ENCODE measurements at places on chromosomes 4 and X.

DNA sequence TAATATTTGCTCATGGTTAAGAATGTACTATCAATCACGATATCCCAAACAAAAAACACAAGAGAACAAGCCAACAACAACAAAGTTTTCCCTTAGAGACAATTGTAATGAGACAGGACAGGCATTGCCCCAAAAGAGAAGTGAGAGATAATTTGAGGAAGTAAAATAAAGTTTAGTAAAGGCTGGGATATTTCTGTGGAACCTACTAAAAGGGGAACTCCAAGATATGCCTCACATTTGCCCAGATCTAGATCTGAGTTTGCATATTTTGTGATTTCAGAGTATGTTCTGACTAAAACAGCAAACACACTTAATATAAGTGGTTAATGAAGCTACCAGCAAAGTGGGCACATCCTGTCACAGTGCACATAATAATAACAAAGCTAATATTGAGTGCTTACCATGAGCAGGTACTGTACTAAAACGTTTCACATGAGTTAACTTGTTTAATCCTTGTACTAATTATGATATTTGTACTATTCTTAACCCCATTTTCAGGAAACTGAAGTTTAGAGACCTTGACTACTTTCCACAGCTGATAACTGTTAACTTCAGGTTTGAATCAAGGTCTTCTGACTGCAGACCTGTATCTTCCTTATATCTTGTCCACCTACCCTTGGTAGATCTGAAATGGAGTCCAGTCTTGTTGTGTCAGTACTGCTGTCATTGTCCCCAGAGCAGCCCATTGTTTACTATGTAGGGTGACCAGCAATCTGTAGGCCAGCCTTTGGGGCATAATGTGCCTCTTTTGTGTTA is 26.0 kb upstream of the BMP2K start:
- DNase-seq: no peak

GRCh38 chr4:148934926-148935578 is 492.8 kb upstream of the NR3C2 start:
- DNase-seq: no peak

DNA sequence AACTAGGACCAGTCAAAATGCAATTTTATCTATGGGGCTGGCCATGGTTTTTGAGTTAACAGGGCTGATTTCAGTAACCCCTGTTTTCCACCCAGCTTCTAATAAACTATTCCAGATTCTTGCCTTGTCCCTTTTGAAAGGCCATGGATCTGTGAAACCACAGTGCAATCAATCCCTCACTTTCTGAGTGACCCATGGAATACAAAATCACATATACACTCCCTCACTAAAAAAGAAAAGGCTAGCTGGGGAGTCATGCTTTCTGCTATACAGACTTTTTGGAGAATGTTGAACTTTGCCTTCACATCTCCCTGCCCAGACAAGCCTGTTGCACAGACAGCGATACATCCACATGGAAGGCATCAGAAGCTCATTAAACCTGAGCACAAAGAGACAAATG is 47.9 kb downstream of the MAD2L1 start:
- no peak for DNase-seq

GRCh38 chr4:169210504-169211118 is 60.1 kb downstream of the SH3RF1 start:
- no peak for DNase-seq

DNA sequence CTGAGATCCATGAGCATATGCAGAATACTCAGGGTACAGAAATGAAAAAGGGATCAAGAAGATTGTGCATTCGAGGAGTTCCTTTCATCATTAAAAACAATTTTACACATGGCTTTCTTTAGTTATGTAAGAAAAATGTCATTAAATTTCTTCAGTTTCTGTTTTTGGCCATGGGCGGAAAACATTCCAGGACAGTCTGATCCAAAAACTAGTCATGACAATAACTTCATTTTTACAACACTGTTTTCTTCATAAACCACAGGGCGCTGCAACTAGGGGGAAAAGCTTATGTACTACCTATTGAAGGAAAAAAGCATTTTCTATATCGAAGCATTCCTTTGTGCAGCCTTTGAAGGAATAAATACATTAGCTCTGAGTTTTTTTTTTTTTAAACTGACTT is 28.2 kb downstream of the IL13RA1 start:
- peak; percentile 22 for DNase-seq

- DNase-seq: no peak
Observed at GRCh38 chrX:43968359-43968781, 4.8 kb downstream of the NDP start.

DNA sequence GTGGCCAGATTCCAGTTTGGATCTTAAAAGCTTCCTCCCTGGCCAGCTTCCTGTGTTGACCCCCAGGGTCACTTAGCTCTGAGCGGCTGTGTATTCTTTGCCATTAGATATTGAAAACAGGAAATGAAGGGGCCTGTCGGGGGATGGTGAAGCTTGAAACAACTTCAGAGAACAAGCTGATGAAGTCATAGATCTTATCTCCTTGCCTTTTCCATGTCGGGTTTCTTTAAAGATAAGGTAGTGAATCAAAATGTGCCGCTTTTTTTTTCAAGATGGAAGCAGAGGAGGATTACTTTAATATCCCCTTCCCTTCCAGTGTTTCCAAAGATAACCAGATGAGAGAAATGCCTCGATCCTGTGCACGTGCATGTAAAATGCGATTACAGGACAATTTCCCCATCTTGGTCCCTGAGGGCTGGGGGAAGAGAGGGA is 508.5 kb downstream of the MID1IP1 start:
- DNase-seq: no peak

DNA sequence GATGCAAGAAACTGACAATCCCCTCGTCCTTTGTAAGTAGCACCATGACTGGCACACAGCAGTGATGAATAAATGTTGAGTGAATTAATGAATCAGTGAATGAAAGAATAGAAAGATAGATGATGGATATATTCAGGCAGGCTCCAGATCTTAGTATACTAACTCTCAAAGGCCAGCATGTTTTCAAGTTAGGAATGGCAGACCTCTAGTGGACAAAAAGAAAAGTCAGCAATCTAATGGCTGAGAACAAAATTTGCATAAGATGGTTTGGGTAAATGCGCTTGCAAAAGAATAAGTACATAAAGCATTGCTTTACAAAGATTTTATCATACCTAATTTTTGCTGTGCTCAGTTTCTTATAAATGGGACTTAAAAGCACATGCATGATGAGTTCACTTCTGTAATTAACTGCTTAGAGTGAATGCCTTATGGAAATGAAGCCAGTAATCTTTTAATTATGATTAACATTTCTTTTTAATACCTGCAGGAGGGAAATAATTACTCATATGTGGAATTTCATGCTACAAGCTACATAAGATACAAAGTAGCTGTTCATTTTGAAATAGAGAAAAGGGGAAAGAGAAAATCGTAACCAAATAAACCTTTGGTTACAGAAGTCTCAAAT is 126.9 kb upstream of the GPRIN3 start:
- DNase-seq: peak; percentile 30

- no peak for DNase-seq
Observed at GRCh38 chr4:135269125-135269890, 1067.7 kb upstream of the PABPC4L start.

DNA sequence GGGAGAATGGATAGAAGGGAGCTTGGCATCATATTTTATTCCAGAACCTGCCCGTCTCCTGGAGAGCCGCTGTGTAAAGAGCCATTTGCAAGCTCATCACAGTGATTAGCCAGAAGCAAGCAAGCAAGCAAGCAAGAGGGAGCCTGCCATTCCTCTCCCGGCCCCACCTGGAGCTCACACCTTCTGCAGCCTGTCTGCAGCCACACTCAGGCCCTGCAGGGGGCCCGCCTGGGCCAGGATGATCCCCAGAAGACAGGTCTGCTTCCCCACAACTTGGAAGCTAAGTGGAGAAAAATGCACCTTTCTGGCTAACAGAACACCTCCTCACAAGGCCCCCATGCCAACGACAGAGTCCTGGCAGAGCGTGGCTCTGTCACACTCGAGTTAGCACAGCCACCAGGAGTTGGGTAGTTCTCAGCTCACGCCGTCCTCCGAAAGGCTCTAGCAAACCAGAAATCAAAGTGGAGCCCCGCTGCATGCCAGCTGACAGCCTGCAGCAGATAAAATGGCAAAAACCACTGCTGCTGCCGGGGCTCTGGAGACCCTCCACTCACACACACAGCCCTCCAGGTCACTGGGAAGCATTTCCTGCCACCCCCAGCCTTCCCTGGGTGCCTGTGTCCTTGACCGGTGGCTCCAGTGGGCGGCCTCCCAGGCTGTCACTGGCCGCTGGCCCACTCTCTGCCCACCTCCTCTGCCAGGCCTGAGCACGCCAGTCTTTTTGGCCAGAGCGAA is 54.9 kb downstream of the DCTD start:
- DNase-seq: no peak

GRCh38 chrX:69034451-69034850 is 130.8 kb downstream of the PJA1 start:
- DNase-seq: no peak

DNA sequence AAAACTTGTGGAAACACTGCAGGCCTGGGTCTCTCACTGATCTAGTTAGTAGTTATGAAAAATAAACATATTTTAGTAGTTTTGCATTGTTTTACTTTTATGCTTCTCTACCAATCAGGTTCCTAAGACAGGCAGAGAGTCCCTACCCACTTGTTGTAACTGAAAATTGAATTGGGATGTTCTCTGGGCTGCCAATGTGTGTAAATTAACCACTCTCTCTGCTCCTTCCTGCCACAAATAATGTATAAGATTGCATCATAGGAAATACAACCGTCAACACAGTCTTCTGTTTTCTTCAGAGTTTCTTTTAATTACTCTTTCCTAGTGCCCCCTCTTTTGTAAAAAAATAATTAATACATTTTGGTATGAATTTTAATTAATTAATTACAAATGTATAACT is 677.3 kb downstream of the FSTL5 start:
- no peak for DNase-seq

GRCh38 chr4:107115185-107115847 is 79.2 kb upstream of the DKK2 start:
- DNase-seq: no peak

GRCh38 chrX:17563515-17563914 is 173.8 kb upstream of the SCML1 start:
- DNase-seq: no peak

DNA sequence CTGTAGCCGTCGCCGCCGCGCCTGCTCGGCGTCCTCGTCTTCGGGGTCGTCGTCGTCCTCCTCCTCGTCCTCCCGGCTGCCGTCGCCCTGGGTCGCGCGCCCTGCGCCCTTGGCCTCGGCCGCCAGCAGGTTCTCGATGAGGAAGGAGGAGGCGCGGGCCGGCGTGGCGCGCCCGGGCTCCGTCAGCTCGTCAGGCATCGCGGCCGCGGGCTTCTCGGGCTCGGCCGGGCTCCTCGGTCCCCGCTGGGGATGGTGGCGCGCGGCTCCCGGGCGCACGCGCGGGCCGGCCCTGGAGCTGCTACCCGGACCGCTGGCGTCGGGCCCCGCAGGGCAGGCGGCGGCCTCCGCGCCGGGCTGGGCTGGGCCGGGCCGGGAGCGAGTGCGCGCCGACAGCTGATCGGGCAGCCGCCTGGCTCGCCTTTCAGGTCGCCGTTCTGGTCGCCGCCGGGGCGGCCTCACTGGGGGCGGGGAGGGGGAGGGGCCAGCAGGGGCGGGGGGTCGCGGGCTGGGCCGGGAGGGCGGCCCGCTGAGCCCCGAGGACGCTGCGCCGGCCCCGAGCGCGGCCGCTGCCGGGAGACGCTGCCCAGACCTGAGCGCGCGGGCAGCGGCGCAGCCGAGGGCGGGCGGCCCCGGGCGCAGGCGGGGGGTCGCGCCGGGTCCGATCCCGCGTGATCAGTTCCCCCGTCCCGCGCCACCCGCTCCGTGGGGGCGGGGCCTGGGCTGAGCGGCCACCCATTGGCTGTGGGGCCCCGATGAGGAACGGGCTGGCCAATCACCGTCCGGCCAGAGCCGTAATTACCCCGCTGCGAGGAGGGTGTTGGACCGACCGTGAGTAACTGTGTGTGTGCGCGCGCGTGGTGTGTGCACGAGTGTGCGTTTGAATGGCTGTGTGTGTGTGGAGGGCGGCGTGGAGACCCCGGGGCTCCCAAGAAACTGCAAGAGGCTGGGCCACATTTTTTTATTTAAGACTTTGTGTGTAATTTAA is at the start of gene HMX1:
HMX1 (minus strand) TSS at position 423 of the 985 bp plus-strand sequence; CDS start at position 198, 225 bp downstream.
- DNase-seq: peak; percentile 25

Measured in muscle of arm (tissue), 14 donors.